ENCODE measurements at places on chromosomes 7 and 10. TPM values are rescaled to one million over a fixed set of nuclear protein-coding genes. Genes with fewer than 3 reads are reported as not detected.

DNA sequence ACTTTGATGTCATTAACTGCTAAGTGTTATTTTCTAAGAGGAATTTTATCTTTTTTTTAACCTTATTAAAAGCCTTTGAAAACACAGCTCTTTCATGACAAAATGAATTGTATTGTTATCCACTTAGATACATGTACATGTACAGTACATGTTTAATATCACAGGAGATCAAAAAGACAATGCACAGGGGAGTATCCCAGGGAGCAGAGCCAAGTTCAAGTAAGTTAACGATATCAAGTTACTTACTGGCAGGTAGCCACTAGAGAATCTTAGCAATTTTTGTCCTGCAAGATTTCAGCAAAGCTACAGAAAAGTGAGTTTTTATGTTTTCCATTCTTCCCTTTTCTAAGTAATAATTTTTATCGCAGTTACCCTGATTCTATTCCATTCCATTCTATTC lies 33.9 kb upstream of the ARL4A start:
- no peak for DNase-seq

DNA sequence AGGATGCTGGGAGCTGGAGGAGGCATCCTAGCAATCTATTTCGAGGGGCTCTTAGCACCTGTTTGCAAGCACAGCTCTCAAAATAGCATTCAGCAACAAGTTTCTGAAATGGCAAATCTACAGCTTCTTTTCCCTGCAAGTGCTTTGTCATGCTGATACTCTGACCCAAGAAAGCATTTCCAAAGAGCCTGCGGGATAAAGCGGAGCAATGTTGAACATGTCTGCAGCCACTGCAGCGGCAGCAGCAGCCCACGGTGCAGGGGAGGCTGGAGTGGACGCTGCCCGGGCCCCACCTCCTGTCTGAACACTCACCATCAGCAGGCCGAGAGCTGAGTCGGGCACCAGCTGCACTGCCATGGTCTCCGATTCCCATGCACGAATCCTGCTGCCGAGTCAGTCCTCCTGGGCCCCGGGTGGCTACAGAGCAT lies 964 bp downstream of the FRMD4A start:
- DNase-seq, result no peak

VSTM2A gene
- total RNA-seq, result not detected

GRCh38 chr7:44184206-44184872 lies 4.9 kb downstream of the GCK start:
- peak; percentile 67 for DNase-seq

- DNase-seq, result no peak
Observed at GRCh38 chr7:23964715-23965114, 254.7 kb downstream of the STK31 start.

- no peak for DNase-seq
Observed at GRCh38 chr7:159211540-159212182, 67.0 kb upstream of the VIPR2 start.

DNA sequence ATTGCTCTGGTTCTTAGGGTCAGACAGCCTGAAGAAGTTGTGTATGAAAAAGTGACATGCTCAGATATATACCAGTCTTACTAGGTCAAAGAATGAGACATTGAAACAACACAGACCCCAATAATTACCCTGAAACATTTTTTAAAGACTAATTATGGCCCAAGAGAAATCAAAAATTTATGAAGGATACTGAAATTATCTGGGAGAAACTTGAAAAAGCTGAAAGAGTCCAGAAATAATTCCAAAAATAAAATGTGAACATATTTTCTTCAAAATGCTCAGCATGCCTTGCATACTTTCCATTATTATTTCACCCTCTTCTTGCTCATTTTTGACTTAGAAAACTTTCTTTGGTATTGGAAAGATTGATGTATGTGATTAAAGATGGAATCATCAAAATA lies 198.9 kb upstream of the CCDC6 start:
- no peak for DNase-seq

DNA sequence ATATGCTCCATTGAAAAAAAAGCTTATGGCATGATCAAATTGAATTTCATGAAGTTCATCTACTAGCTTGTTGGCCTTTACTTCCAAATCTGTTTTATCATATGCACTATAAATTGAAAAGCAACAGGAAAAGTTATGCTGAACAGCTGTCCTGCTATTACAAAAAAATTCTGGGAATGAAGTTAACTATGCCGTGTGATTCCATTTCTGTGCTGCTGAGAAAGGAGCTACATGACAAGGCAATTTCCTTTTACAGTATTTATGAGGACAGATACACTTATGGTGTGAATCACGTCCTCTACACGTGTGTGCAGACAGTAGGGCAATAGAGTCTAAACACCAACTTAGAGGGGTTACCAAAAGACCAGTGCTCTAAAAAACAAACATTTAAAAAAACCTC lies 426.5 kb upstream of the AKR1E2 start:
- no peak for DNase-seq

GRCh38 chr10:116210588-116211346 lies 62.2 kb downstream of the GFRA1 start:
- DNase-seq, result no peak

MMP21 gene
- not detected for total RNA-seq

TRIM50 gene
- not detected for total RNA-seq

GRCh38 chr10:104328896-104329710 lies 9.2 kb downstream of the ITPRIP start:
- peak; percentile 54 for DNase-seq

GRCh38 chr10:61159253-61159652 lies 215.3 kb upstream of the RHOBTB1 start:
- DNase-seq, result no peak

GRCh38 chr7:105101864-105102263 lies 87.9 kb downstream of the KMT2E start:
- DNase-seq, result no peak

GRCh38 chr10:114604357-114605130 lies 53.5 kb downstream of the ABLIM1 start:
- no peak for DNase-seq
